ENCODE measurements at places on chromosomes 1 and 21.

- no peak overlapping the region for H3K4me3 ChIP-seq
- DNase-seq = no peak
- peaks cover 18% of the 10 kb centered on the region for H3K36me3 ChIP-seq
- no peaks in the 10 kb centered on the region for H3K4me1 ChIP-seq
Observed at GRCh38 chr1:221699577-221699976, 42.3 kb downstream of the DUSP10 start.

DNA sequence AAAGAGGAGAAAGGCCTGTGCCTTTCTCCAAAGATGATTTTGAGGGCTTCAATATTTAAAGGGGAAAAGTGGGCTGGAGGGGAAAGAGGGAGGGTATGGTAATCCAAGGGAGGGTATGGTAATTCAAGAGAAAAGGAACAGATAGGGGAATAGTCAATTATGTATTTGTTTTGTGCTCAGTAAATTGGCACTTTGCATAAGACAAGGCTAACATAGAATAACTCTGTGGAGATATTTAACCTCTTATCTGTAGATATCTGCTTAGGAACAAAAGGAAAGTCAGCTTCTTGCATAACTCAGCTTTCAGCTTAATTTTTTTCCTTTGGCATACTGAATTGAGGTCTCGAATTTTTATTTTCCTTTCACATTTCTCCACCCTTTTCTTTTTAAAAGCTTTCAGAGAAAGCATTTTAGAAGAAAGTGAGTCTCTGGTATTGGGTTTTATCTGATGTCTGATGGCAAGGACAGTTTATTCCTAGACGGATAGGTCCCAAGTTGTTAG is 119.9 kb upstream of the F3 start:
- no peak overlapping the region for H3K4me3 ChIP-seq
- no peaks in the 10 kb centered on the region for H3K4me1 ChIP-seq
- no peak overlapping the region for H3K27ac ChIP-seq
- H3K27me3 ChIP-seq = no peaks in the 10 kb centered on the region
- DNase-seq = no peak

DNA sequence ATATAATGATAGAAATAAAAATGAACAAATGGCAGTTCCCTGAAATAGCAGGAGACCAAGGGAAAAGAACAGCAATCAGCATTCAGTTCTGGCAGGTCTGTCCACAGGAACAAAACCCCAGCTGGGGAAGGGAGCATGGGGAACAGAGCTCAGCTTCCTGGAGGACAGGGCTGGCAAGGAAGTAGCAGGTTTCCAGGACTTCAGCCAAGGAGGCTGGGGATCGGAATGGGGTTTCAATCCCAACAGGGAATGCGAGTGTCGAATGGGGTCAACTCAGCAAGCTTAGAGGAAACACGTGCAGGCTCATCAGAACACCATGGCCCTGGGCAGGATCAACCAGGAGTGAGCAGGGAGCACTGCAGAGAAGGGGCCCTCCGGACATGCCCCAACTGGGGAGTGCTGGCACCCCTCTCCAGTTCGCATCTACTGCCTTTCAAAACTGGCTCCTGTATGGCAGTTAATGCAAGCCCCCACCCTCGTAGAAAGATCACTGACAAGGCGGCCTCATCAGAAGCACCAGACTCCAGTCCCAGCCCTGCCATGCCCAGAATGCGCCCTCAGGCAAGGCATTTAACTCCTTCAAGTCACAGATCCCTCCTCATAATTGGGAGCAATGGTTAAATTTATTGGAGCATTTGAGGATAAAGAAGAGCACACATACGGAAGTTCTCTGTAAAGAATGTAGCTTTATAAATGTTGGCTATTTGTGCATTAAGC is 72.4 kb downstream of the SEC16B start:
- no peak overlapping the region for H3K27ac ChIP-seq
- no peaks in the 10 kb centered on the region for H3K4me1 ChIP-seq
- no peak for DNase-seq
- H3K27me3 ChIP-seq = no peaks in the 10 kb centered on the region
- H3K4me3 ChIP-seq = no peak overlapping the region
- H3K36me3 ChIP-seq = no peaks in the 10 kb centered on the region

DNA sequence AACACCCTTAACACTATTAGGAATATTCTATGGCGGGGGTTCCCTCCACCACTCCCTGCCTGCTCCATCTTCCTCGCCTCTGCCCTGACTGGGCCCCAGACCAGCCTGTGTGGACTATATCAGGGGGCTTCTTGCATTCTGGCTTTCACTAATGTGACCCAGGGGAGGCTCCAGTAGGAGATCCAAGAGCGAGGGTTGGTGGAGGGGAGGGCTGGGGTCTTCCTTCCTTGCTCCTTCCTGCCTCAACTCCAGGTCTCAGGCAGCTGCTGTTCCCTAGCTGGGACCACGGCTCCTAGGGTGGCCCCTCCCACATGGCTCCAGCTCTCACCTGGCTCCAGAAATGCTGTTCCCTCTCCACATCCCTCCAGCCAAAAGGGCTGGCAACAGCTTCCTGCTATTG is 257.4 kb downstream of the MATN1 start:
- no peaks in the 10 kb centered on the region for H3K27me3 ChIP-seq
- no peaks in the 10 kb centered on the region for H3K4me1 ChIP-seq
- H3K4me3 ChIP-seq = no peak overlapping the region

GRCh38 chr1:59171788-59172187 is 125.1 kb upstream of the FGGY start:
- no peaks in the 10 kb centered on the region for H3K36me3 ChIP-seq
- H3K27me3 ChIP-seq = no peaks in the 10 kb centered on the region
- H3K4me3 ChIP-seq = no peak overlapping the region

GRCh38 chr1:231638647-231639046 is 12.1 kb downstream of the DISC1 start:
- H3K4me3 ChIP-seq = no peak overlapping the region
- H3K36me3 ChIP-seq = no peaks in the 10 kb centered on the region
- H3K27ac ChIP-seq = no peak overlapping the region
- H3K27me3 ChIP-seq = no peaks in the 10 kb centered on the region

GRCh38 chr1:10727751-10728232 is 68.7 kb downstream of the CASZ1 start:
- H3K36me3 ChIP-seq = no peaks in the 10 kb centered on the region
- H3K4me1 ChIP-seq = peaks cover 62% of the 10 kb centered on the region
- no peak for DNase-seq
- no peak overlapping the region for H3K4me3 ChIP-seq
- H3K27ac ChIP-seq = peak overlapping the region; percentile 89

GRCh38 chr1:244969355-244970235 is 105.3 kb upstream of the HNRNPU start:
- peak; percentile 85 for DNase-seq
- H3K27me3 ChIP-seq = no peaks in the 10 kb centered on the region
- H3K4me3 ChIP-seq = peak overlapping the region; percentile 75
- H3K27ac ChIP-seq = peak overlapping the region; percentile 98
- no peaks in the 10 kb centered on the region for H3K36me3 ChIP-seq
- H3K4me1 ChIP-seq = peaks cover 27% of the 10 kb centered on the region

GRCh38 chr1:30868833-30869435 is 39.6 kb downstream of the SDC3 start:
- no peaks in the 10 kb centered on the region for H3K27me3 ChIP-seq
- H3K4me3 ChIP-seq = no peak overlapping the region
- no peak overlapping the region for H3K27ac ChIP-seq
- no peak for DNase-seq
- no peaks in the 10 kb centered on the region for H3K4me1 ChIP-seq
- peaks cover 21% of the 10 kb centered on the region for H3K36me3 ChIP-seq

DNA sequence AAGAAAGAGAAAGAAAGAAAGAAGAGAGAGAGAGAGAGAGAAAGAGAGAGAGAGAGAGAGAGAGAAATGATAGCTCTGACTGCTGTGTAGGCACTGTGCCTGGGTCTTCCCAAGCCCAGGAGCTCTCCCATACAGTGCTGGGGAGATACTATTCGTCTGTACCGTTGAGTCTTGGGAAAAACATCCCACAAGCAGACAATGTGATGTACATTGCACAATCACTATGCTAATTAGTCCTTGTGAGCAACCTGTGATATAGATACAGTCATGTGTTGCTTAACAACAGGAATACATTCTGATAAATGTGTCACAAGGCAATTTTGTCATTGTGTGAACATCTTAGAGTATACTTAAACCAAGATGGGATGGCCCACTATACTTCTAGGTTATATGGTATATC is 381.0 kb downstream of the HHAT start:
- no peak overlapping the region for H3K27ac ChIP-seq
- H3K4me3 ChIP-seq = no peak overlapping the region
- DNase-seq = no peak
- no peaks in the 10 kb centered on the region for H3K36me3 ChIP-seq
- H3K4me1 ChIP-seq = no peaks in the 10 kb centered on the region

- no peak overlapping the region for H3K4me3 ChIP-seq
- no peak for DNase-seq
- no peak overlapping the region for H3K27ac ChIP-seq
- no peaks in the 10 kb centered on the region for H3K27me3 ChIP-seq
Observed at GRCh38 chr21:36579898-36580297, 100.0 kb upstream of the CLDN14 start.

- no peak for DNase-seq
- H3K36me3 ChIP-seq = no peaks in the 10 kb centered on the region
- no peaks in the 10 kb centered on the region for H3K27me3 ChIP-seq
- H3K4me1 ChIP-seq = no peaks in the 10 kb centered on the region
Observed at GRCh38 chr21:45615145-45615711, 28.3 kb upstream of the PCBP3 start.

DNA sequence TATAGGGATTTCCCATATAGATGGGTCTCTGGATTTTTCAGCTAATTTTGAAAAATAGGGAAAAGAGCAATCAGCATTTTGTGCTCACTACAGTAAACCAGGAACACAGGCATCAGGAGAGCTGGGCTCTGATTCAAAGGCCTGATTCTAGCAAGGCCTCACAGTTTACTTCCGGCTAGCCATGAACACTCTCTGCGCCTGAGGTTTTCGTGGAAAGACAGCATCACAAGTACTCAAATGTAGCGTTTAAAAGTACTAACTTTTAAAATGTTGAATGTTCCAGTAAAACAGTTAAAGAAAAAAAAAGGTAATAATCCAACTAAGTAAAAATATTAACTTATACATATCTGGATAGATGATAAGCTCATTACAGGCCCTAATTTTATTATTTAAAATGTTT is 120.6 kb downstream of the SLC45A1 start:
- H3K4me1 ChIP-seq = peaks cover 23% of the 10 kb centered on the region
- H3K4me3 ChIP-seq = no peak overlapping the region
- DNase-seq = no peak
- peak overlapping the region; percentile 55 for H3K27ac ChIP-seq
- no peaks in the 10 kb centered on the region for H3K27me3 ChIP-seq

DNA sequence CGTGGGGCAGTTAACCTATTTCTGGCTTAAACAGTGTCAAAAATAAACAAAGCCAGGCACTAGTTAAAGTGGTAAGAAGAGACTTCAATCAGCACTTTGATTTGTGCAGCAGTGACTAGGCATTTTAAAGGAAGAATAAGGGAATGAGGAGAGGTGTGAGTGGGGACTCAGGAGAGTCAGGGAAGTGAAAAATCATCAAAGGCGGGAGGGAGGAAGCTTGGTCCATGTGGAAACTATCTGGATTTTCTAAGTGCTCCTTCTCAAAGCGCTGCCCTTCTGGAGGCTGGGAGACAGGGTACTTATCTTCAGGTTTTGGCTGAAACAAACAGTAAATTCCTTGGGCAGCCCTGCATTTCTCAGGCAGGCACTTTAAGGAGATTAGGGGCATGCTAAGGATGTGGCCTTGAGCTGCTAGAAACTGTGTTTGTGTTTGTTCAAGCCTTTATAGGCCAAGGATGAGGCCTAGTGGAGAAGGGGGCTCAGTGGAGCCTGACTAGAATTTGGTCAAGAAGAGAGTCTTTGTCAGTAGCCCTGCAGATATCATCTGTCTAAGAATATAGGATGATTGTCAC is 486.5 kb downstream of the SIPA1L2 start:
- H3K27me3 ChIP-seq = no peaks in the 10 kb centered on the region
- no peaks in the 10 kb centered on the region for H3K4me1 ChIP-seq
- no peaks in the 10 kb centered on the region for H3K36me3 ChIP-seq
- DNase-seq = no peak

- no peak overlapping the region for H3K4me3 ChIP-seq
- no peaks in the 10 kb centered on the region for H3K27me3 ChIP-seq
- no peak for DNase-seq
- no peak overlapping the region for H3K27ac ChIP-seq
Observed at GRCh38 chr1:19656780-19657466, 7.8 kb upstream of the HTR6 start.

- H3K27ac ChIP-seq = no peak overlapping the region
- no peak for DNase-seq
- H3K36me3 ChIP-seq = no peaks in the 10 kb centered on the region
- H3K27me3 ChIP-seq = no peaks in the 10 kb centered on the region
- H3K4me1 ChIP-seq = no peaks in the 10 kb centered on the region
- H3K4me3 ChIP-seq = no peak overlapping the region
Observed at GRCh38 chr1:47650205-47650604, 212.4 kb downstream of the FOXD2 start.

DNA sequence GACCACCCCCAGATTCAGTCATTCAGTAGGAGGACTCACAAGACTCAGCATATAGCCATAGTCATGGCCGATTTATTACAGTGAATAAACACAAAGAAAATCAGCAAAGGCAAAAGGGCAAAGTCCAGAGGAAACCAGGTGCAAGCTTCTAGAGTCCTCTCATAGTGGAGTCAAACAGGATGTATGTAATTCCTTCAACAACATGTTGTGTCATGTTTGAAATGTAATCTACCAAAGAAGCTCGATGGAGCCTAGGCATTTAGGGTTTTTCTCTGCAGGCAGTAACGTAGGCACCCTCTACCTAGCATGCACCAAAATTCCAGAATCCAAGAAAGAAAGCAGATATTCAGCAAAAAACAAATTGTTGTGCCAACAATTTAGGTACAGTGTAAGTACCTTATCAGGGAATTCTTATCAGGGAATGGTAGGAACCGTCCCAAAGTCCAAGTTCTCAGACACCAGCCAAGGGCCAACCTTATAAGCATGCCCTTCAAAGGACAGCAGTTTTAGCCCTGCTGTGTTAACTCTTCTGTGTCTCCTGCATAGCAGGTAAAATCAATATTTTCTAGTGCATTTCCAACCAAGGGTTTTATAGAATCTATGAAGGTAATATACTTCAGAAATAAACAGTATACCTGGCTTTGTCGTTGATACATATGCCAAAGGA is 16.1 kb upstream of the SLAMF6 start:
- H3K36me3 ChIP-seq = no peaks in the 10 kb centered on the region
- DNase-seq = no peak
- H3K27ac ChIP-seq = no peak overlapping the region
- no peaks in the 10 kb centered on the region for H3K4me1 ChIP-seq
- no peaks in the 10 kb centered on the region for H3K27me3 ChIP-seq
- H3K4me3 ChIP-seq = no peak overlapping the region

DNA sequence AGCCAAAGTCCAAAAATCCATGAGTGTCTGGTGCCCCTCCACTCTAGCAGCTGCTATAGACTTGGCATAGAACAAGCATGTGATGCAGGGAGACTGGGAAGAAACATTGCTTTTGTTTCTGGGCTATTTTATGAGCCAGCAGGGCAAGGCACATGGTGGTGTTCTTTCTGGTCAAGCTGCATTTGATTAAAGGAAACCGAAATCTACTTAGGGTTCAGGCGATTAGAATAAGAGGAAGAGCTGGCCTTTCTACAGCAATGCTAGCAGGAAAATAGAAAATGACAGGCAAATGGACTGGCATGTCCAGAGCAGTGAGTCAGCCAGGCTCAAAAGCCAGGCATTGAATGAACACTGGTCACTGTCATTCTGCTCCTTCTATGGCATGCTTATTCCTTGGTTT is 28.5 kb upstream of the ARHGAP29 start:
- H3K27ac ChIP-seq = peak overlapping the region; percentile 14
- H3K4me1 ChIP-seq = no peaks in the 10 kb centered on the region
- no peak overlapping the region for H3K4me3 ChIP-seq
- no peak for DNase-seq
- H3K27me3 ChIP-seq = no peaks in the 10 kb centered on the region
- H3K36me3 ChIP-seq = no peaks in the 10 kb centered on the region
